ENCODE measurements at places on chromosomes 12 and 14.

GRCh38 chr12:4283512-4284255 is 10.1 kb downstream of the CCND2 start:
- DNase-seq = no peak

GRCh38 chr12:120972870-120973543 is 5.3 kb upstream of the HNF1A start:
- no peak for DNase-seq

GRCh38 chr12:14930299-14930698 is 8.0 kb downstream of the ERP27 start:
- DNase-seq = no peak

GRCh38 chr14:90722590-90722989 is 93.6 kb downstream of the TTC7B start:
- DNase-seq = no peak

- DNase-seq = no peak
Measured at GRCh38 chr14:89215114-89215513, 201.9 kb downstream of the FOXN3 start.

DNA sequence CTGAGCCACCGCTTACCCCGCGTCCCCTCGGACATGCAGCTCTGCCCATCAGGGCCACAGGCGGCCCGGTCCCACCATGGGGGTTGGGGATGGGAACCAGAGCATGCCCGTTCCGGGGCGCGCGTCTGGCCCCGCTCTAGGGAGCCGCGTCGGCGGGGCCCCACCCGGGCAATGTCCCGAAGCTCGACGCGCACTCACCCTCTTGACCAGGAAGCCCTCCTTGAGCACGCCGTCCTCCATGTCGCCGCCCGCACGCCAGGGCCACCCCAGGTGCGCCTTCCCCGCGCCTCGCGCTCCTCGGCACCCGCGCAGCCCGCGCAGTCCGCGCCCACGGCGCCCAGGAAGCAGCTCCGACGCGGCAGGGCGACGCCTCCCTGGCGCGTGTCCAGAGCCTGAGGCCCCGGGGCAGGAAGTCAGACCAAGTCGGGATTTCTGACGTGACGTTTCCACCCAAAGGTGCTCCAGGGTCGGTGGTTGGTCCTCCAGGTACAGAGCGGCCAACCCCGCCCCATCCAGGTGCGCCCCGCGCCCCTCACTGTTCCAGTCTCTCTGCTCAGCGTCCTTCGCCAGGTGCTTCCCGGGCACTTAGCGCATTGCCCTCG is at the start of gene PLEK2:
PLEK2 (minus strand) TSS at position 346 of the 602 bp plus-strand sequence; CDS start at position 240, 106 bp downstream.
- peak; percentile 5 for DNase-seq

DNA sequence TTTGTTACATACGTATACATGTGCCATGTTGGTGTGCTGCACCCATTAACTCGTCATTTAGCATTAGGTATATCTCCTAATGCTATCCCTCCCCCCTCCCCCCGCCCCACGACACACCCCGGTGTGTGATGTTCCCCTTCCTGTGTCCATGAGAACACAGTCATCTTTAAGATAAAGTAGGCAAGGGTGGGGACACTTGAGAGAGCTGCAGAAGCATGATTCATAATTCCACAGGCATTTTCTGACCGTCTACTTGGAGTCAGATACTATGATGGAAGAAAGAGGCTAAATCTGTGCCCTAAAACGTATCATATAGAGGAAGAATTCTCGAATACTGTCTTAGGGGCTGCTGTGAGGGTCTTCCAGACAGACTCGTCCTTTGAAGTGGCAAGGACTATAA is 145.9 kb upstream of the VASH1 start:
- DNase-seq = no peak

DNA sequence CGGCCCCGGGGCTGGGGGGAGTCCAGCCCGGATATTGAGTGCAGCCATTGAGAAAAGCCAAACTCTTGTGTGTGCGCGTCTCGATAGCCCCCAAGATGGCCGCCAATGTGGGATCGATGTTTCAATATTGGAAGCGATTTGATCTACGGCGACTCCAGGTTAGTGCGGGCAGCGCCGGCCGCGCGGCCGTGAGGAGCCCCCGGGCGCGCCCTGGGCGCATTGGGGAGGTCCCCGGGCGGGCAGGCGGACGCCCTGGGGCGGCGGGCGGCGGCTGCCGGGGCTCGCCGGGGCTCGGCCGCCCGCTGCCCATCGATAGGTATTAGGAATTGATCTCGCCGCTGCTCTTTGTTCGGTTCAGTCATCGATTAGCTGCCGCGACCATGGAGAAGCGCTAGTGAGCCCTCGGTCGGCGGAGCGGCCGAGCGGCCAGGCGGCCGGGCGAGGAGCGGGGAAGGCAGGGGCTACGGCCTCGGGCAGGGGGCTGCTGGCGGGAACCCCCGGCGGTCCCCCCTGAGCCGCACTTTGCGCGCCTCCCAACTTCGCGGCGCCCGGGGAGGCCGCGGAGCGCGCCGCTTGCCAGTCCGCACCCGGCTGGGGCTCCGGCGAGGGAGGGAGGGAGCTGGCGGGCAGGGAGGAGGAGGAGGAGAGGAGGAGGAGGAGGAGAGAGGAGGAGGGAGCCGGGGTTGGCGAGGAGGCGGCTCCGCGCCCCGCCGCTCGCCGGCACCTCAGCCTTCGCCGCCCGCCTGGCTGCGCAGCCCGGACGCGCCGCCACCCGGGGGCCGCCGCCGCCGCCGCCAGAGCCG is 113.9 kb upstream of the MYL2 start:
- DNase-seq = no peak

- no peak for DNase-seq
Measured at GRCh38 chr14:72443991-72444441, 449.9 kb downstream of the DPF3 start.

DNA sequence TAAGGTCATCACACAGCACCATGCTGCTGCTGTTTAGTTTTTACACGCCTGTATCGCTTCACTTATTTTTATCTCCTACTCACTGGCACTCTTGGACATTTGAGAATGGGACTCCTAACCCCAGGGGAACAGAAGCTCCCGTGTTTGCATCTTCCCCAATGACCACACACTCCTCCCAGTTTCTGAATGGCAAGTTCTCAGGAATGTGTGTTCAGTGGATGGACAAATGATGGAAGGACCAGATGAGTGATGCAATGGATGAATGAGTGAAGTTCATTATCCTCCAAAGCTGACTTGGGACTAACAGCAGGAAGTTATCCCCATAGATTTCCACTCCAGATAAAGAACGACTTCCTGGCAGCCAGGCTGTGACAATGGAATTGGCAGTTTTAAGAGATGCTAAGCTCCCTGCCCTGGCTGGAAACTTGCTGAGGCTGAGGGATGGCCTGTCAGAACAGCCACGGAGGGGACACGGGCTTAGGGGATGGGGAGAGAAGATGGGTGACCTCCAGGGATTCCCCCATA is 231.5 kb downstream of the SLC15A4 start:
- no peak for DNase-seq

GRCh38 chr12:25935355-25936144 is 22.9 kb upstream of the RASSF8 start:
- no peak for DNase-seq

DNA sequence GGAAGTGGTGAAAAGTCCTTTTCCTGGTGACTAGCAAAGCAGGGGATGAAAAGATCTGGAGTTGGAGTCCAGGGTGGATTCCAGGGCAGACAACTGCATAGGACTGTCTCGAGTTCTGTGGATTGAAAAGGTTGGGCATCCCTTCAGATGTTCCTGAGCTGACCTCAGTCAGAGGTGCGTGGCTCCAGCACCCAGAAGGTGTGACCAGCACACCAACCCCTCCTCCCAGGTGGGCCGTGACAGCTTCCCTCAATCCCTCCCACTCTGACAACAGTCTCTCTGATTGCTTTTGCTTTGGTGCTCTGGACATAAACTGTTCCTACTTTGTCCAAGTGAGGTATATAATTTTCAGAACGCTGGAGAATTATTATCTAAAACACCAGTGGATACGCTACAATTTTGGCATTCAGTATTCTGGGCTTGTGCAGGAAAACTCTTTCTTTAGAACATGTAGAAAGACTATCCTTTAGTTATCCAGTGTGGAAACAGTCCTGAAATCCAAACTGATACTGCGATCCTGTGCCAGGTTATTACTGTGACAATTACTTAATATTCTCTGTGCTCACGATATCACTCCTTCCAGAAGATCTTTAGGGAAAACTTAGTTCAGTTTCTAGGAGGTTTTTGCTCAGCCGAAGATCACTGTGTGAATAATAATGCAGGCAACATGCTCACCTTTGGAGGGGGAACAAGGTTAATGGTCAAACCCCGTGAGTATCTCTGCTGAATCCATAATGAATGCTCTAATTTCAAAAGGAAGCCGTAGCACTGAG is 87.9 kb downstream of the DAD1 start:
- no peak for DNase-seq

DNA sequence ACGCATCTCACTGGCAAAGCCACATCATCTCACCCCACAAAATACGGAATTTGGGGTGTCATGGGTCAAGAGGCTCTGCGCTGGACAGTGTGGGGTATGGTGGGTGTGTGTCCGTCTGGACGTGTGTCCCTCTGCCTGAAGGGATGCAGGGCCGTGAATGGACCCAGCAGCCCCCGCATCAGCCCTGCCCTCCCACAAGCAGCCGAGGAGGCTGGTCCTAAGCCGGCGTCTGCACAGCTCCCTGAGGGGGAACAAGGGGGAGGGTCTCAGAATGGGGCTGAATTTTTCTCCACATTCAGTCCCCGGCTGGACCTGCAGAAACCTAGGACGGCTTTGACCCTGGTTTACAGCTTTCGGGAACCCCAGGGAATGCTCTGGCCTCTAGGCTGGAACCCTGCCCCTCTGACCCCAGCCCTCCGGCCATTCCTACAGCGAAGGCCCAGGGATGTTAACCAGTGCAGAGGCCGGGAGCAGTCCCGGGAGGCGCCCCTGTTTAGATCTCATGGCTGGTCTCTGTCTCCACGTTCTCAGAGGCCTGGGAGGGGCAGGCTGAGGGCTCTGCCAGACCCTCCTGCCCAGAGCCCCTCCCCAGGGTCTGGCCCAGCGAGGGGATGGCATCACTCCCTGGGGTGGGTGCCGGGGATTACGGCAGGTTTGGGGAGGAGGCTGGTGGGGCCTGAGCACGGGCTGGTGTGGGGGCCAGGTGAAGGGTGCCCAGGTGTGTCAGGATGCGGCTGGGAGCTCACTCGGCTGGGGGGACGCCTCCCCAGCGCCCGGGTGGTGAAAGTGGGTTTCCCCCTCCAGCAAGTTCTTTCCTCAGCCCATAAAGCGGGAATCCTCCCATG is 156.5 kb upstream of the C14orf180 start:
- DNase-seq = no peak

DNA sequence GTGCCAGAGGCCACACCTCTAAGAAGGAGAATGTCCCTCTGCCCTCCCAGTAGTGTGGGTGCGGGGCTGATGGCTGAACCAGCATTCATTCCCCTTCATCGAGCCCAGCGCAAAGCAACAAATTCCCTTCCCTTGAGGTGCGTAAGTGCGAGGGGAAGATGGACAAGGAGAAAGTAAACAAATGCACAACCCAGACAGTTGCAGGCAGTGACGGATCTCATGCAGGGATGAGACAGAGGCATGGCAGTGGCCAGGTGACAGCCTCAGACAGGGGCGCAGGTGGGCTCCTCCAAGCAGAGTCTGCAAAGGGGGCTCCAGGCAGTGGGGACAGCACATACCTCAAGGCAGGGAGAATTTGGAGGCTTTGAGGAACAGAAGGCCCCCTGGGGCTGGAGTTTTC is 2.3 kb upstream of the MYL2 start:
- DNase-seq = no peak

- no peak for DNase-seq
Measured at GRCh38 chr12:64212119-64212746, 9.9 kb downstream of the KICS2 start.

DNA sequence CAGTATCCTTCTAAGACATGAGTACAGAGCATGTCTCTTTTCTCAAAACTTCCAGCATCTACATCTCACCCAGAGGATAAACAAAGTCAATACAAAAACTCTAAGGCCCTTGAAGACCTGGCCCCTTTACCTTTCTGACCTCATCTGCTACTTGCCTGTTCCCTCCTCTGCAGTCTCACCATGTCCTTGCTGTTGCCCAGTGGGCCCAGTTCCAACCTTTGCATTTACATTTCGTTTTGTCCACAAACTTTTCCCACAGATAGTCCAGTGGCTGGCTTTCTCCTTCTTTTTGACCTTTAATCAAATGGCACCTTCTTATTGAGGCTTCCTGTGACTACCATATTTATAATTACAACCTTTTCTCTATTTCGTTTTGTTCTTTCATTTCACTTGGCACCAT is 1.6 kb downstream of the IRAK4 start:
- no peak for DNase-seq

DNA sequence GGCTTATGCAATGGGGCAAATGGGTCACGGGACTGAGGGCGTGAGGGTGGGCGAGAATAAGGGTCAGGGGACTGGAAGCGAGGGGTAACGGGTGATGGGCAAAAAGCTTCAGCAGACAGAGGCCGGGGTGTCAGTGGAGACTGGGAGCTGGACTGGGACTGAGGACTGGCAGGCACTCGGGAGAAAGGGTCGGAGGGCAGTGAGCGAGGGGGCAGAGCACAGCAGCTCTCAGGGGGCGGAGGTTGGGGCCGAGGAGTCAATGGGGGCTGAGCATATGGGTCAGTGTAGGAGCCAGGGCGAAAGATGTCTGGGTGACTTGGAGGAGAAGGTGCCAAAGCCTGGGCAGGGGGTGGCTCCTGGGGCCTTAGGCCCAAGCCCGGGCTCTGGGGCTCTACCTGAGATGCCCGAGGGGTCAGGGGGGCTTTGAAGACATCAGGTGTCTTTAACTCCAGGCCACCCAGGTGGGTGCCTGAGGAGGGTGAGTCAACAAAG is 20.2 kb downstream of the KMT2D start:
- no peak for DNase-seq

DNA sequence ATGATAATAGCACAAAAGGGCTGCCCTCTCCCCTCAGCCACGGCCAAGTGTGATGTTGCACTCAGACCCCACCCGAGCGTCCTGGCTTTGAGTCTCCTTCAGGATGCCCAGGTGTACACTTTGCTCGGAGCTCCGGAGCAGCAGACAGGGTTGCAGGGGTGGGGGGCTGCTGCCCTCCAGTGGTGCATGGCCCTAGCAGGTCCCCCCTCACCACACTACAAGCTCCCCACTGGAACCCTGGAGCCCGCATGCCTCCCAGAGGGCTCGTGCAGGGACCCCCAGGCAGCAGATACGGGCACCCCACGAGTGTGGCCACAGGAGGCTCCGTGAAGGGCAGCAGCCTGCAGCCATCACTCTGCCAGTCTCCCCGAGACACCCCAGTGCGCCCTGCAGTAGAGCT is 69.9 kb upstream of the C14orf180 start:
- no peak for DNase-seq

- no peak for DNase-seq
Measured at GRCh38 chr12:85182699-85183098, 97.3 kb upstream of the ALX1 start.

DNA sequence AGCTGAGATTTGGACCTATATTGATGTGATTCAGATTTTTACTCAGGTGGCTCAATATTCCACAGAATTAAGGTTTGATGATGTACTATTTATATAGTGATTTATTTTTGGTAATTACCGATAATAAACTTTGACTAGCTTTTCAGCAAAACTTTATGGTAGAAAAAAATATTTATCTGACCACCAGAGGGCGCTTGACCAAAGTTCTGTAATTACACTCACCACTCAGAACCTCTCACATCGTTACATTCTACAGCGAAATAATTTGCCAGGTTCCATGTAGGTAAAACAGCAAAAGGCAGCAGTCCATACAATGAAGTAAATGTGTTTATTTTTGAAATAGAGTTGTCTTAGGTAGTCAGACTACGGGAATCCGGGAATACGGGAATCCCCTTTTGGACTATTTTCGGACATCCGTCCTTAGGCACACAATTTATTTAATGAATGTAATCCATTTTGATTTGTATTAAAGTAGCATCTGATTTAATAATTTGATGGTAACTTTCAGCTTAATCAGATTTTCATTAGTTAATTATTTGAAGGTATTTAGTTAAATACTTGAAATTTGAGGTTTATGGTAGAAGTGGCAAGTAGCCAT is 143.0 kb upstream of the DDHD1 start:
- no peak for DNase-seq

- no peak for DNase-seq
Measured at GRCh38 chr14:91068642-91069041, 8.2 kb upstream of the RPS6KA5 start.
